ENCODE measurements at places on chromosomes 6 and 20.

- DNase-seq, result no peak
These were observed 26.2 kb upstream of the RHAG start for GRCh38 chr6:49662892-49663261.

DNA sequence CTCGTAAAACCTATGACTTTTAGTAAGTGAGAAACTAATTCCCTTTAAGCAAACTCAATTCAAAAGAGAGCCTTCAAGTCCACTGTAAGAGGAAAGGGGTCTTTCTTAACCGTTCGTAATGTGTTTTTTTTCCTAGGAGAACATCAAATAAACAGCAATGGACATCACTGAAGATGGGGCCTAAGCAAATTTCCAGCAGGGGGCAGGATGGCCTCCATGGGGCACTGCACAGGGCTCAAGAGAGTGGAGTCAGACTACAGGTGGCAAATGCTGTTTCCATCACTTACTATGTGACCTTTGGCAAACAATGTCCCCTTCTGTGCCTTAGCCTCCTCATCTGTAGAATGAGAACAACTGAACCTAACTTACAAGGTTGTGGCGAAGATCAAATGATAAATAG lies 88.7 kb downstream of the ARHGAP18 start:
- DNase-seq, result peak; percentile 11

DNA sequence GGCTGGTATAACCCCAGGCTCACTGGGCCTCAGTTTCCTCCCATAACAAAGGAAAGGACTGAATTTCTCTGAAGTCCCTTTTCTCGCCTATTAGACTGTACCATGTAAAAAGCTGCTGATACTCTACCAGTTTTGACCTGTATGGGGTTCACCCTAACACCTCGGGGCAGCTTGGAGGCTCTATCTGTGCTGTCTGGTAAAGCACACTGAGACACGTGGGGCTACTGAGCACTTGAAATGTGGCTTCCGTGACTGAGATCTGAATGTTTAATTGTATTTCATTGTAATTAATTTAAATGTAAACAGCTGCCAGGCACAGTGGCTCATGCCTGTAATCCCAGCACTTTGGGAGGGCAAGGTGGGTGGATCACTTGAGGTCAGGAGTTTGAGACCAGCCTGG lies 24.0 kb downstream of the BMP7 start:
- no peak for DNase-seq

DNA sequence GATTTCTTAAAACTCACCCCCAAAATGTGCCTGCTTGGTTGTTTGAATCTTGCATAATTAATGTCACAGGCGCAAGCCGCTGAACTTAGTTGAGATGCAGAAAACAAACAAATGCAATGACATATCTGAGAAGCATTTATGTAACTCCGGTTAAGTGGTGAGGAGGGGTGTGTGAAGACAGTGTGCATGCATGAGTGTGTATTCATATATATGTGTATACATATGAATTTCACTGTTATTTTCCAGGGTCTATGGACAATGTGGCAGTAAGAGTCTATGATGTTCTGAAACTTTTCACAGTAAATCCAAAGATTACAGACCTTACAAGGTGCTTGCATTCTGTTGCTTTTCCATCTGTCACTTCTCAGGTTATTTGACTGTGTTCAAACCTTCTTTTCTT lies 103.0 kb downstream of the ZNF217 start:
- no peak for DNase-seq

DNA sequence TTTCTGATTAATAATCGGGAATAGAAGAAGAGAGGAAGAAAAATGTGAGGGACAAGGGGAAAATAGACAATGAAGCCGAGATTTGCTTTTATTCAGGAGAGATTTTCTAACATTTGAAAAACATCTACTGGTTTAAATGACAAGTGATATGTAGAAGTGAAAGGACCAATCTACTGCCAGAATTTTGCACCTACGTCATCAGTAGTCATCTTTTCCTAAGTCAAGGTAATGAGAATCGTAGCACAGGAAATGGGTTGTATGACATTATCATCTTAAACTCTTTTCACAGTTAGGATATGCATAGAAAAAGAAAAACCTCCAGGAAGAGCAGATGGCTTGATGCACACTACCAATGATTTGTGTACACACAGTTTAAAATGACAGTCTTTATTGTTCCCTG lies 45.3 kb upstream of the RAB32 start:
- DNase-seq, result no peak

DNA sequence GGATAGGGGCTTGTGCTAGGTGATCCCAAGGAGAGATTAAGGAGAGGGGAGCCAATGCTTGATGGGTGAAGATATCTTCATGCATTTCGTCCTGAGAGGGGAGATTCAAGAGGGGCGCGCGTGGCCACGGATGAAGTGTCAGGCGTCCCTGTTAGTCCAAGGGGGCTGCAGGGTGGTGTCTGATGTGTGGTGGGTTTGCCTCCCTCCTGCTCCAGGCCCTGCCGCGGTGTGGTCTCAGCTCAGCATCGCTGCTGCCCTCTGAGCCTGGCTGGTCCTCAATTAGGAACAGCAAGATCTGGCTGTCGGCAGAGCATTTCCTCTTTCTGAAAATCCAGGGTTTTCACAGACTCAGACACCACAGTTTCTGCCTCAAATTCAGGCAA lies 318.0 kb downstream of the THBS2 start:
- DNase-seq, result no peak

DNA sequence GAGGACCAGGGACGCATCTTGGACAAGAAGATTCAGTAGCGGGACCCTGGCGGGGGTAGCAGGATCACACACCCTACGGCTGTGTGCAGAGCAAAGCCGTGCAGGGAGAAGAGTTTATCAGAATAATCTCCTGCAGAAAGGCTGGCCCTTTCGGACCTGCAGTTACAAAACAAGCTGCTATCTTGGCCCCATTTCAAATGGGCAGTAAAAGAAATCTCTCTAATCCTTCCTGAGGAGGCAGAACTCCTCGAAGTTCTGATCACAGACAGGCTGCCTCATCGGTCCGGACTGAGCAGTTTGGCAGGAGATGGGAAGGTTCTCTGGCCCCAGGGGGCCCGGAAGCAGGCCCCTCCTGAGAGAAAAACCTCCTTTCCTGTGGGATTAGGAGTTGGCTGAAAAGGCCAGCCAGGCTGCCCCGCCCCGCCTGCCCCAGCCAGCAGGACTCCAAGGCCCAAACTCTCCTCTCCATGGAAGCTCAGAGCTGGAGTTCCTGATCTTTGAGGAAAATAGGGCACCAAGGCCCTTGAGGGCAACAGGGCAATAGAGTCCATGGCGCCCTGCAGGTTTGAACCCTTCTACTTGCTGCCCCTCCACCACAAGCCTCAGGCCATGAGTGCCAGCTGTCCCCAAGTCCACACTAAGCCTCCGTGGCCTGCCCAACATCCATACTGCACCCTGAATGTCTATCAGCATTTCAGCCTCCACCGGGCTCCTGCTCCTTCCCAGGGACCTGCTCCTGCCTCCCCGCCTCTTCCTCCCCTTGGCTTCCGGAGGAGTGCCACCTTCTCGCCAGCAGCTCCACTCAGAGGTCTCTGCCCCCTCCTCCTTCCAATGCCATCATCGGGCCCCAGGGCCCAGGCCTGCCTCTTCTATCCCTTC lies 141.3 kb downstream of the PREX1 start:
- DNase-seq, result no peak

- DNase-seq, result no peak
These were observed 70.3 kb downstream of the PKHD1 start for GRCh38 chr6:52016915-52017748.
